ENCODE measurements at places on chromosomes 12 and 14.

DNA sequence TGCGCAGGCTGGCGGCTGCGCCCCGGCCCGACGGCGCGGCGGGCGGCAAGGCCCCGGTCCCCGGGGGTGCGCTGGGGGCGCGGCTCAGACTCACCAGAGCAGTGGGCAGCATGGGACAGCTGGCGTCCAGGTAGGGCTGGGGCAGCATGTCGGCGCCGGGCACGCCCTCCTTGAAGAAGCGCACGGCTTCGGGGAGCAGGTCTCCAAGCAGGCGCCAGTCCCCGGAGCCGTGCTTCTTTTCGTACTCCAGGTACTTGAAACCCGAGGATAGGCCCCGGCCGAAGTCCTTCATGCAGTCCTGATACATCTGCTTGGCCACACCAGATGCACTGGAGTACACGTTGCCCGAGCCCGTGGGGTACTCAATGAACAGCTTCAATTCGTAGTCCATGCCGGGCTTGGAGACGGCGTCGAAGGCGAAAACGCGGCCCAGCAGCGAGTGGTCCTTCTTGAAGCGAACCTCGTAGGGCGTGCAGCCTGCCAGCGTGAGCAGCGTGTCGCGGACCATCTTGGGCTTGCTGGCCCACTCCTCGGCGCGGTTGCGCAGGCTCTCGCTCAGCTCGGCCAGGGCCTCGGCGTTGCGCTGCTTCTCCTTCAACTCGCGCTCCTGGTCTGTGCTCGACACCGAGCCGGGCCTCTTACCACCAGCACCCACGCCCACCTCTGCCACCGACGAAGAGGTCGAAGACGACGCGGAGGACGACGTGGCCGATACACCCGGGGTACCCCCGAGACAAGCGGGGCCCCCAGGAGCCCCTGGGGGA, 2.2 kb downstream of the IRF2BPL start:
- DNase-seq: no peak

DNA sequence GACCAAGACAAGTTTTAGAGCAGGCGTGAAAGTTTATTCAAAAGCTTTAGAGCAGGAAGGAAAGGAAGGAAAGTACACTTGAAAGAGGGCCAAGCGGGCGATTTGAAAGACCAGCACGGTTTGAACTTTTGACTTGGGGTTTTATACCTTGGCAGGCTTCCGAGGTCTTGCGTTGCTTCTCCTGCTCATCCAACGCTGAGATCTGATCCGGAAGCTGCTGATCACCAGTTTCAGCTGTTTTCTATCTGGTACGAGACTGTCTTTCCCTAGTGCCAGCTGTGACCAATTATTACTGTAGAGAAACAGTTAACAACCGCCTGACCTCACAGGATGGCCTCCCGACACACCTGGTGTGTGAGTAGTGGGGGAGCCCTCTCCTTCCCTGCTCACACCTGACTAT, 20.6 kb upstream of the SNRPF start:
- DNase-seq: peak; percentile 3

- no peak for DNase-seq
These were observed 745.5 kb downstream of the TMTC2 start for GRCh38 chr12:83432176-83432719.

DNA sequence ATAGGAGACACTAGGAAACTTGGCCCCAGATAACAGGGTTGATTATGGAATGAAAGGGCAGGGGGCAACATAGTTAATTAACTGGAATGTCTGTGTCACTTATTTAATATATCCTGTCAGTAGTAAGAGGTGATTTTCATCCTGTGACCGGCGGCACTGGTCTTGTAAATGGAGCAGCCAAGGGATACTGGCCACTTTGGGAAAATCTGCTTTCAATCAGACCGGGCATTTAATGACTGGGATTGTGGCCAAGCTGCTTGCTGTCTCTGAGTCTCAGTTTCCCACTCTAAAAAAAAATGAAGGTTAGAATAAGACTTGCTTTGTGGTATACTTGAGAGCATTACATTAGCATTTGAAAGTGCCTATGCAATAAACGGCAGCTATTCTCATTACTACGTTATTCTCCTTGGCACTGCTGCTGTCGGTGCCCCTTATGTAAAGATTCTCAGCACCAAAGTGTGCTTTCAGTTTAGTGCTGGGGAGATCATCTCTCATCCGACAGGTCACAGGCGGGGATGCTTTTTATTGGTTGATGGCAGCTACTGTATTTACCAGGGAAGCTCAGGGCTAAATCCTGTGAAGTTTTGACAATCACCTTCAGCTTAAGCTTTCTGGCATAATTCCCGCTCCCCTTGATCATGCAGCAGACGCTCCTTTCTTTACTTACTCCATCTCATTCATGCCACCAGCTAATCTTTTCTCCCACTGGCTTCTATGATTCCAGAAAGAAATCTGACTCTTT, 162.1 kb downstream of the ESRRB start:
- no peak for DNase-seq

GRCh38 chr12:59672273-59672672, 76.4 kb downstream of the SLC16A7 start:
- no peak for DNase-seq

- DNase-seq: no peak
These were observed 80.7 kb downstream of the ACTN1 start for GRCh38 chr14:68898248-68899032.

- DNase-seq: no peak
These were observed 71.5 kb upstream of the MDM1 start for GRCh38 chr12:68403711-68404110.

- no peak for DNase-seq
These were observed 120.2 kb upstream of the RAP1B start for GRCh38 chr12:68490476-68490875.

DNA sequence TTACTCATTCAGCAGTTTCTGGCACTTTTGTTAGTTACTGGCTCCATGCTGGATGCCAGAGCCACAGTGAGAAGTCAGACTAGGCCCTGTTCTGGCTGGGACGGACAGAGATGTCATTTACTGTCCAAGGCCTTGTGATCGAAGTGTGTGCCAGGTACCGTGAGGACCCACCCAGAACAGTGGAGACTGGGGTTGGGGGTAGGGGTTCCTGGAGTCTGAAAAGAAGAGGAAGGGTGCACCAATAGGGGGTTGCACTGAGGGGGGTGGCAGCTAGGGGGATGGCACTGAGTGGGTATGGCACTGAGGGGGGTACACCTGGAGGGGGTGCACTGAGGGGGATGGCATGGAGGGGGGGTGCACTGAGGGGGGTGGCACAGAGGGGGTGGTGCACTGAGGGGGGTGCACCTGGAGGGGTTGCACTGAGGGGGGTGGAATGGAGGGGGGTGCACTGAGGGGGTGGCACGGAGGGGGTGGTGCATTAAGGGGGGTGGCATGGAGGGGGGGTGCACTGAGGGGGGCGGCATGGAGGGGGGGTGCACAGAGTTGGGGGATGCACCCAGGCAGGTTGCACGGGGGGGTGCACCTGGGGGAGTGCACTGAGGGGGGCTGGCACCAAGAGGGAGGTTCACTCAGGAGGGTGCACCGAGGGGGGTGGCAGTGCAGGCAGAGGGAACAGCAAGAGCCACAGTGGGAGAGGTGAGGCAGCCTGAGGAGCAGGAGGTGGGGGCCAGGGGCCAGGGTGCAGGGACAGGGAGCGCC, 10.6 kb upstream of the CYP46A1 start:
- no peak for DNase-seq

DNA sequence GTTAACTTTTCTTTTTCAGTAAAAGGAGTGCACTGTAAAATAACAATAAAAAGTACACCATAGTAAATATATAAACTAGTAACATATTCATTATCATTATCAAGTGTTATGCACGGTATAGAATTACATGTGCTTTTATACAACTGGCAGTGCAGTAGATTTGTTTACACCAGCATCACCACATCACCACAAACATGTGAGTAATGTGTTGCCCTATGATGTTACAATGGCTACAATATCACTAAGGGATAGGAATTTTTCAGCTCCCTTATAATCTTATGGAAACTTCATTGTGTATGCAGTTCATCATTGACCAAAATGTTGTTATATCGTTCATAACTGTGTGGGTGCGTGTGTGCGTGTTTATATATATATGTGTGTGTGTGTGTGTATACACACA, 23.5 kb upstream of the NEDD1 start:
- DNase-seq: no peak

GRCh38 chr14:20456971-20457370, 1.9 kb downstream of the APEX1 start:
- no peak for DNase-seq

GRCh38 chr14:36784541-36784940, 122.9 kb downstream of the PAX9 start:
- no peak for DNase-seq

- no peak for DNase-seq
These were observed 120.3 kb upstream of the SLC38A4 start for GRCh38 chr12:46946137-46946536.

DNA sequence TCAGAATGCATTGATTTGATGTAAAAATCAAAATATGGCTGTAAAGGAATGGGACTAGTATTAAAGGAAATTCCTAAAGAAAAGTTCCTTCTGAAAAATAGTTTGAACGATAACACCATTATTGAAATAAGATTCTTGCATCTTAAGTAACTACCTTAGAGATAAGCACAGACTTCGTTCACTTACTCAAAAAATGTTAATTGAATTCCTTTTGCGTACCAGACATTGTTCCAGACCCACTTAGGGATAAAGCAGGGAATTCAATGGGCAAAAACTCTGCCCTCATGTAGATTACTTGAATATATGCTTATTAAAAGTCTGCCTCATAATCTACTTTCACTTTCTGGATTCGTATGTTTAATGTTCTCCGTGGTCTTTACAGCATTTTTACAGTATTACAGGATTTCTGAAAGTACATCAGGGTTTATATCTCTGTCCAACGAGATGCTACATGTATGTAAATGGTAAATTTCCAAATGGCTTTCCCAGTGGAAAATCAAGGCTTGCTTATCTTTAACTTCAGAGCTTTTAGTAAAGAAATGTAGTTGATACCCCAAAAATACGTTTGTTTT, 213.7 kb downstream of the GXYLT1 start:
- DNase-seq: no peak

DNA sequence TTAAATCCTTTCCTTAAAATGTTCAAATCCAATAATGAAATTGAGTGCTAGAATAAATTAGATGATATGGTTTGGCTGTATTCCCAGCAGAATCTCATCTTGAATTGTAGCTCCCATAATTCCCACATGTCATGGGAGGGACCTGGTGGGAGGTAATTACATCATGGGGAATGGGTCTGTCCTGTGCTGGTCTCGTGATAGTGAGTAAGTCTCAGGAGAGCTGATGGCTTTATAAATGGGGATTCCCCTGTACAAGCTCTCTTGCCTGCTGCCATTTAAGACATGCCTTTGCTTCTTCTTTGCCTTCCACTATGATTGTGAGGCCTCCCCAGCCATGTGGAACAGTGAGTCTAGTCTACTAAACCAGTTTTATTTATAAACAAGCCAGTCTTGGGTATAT, 508.5 kb downstream of the ETNK1 start:
- DNase-seq: no peak

GRCh38 chr12:121222847-121223246, 12.9 kb downstream of the P2RX4 start:
- DNase-seq: peak; percentile 51

- DNase-seq: peak; percentile 82
These were observed 1131.1 kb downstream of the TMEM121 start for GRCh38 chr14:106657460-106657859.

GRCh38 chr12:116508145-116509121, 50.7 kb upstream of the MAP1LC3B2 start:
- peak; percentile 63 for DNase-seq

GRCh38 chr12:14846042-14846587, 2.8 kb upstream of the ART4 start:
- DNase-seq: no peak

DNA sequence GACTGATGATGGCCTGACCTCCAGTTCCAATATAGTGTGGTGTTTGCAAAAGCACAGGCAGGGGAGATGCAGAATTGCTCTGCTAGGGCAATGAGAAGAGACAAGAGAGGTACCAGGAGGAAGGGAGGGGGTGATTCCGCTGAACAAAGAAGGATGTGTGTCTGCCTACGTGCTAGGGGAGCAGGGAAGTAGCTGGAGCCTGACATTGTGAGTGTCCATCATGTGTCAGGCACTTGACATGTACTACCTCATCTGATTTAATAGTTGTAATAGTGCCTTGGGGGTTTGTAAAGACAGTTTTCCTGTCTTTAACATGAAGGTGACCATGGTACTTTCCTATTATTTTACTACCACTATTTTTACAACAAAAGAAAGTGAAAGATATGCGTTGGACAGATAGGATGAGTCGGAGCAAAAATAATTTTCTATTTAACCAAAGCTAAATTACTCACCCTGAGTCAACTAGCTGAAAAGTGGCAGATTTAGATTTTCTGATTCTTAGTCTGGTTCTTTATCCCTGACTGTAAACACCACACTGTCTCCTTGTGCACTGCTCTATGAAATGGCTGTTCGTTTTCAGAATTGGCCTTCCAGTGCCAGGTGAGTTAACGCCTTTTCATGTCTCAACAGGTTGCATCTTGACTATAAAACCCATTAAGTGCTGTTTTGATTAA, 33.7 kb upstream of the TEAD4 start:
- no peak for DNase-seq

DNA sequence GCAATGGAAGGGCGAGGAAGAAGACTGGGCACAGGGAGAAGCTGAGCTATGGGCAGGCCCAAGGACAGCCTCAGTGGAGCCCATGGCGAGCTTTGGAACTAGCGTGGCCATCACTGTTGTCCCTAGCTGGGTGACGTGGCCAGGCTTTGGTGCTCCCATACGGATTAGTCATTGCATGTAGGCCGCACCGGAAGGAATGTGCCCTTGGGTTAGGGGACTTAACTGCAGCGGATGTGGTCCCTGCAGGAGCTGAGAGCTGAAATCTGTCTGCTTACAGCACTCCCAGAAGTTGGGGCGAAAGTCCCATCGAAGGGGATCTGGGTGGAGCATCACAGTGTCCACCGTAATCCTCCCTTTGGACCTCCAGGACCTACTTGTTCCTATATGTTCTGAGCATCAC, 133.7 kb downstream of the PAPOLA start:
- no peak for DNase-seq

- peak; percentile 23 for DNase-seq
These were observed at the start of gene YBX3 for GRCh38 chr12:10722905-10723746. TSS of gene YBX3 (minus strand) at chr12:10723323. CDS start at chr12:10723111, 212 bp downstream.

- no peak for DNase-seq
These were observed 72.0 kb upstream of the RESF1 start for GRCh38 chr12:31887109-31887811.

- no peak for DNase-seq
These were observed 401.3 kb downstream of the DIO2 start for GRCh38 chr14:79809849-79810612.

GRCh38 chr14:101331141-101331525, 230.2 kb upstream of the DIO3 start:
- no peak for DNase-seq
